ENCODE measurements at places on chromosomes 5 and 9.

GRCh38 chr9:130421154-130421801 lies 23.5 kb upstream of the ASS1 start:
- no peak for DNase-seq

GRCh38 chr5:154209591-154210081 lies 19.1 kb downstream of the GALNT10 start:
- no peak for DNase-seq

DNA sequence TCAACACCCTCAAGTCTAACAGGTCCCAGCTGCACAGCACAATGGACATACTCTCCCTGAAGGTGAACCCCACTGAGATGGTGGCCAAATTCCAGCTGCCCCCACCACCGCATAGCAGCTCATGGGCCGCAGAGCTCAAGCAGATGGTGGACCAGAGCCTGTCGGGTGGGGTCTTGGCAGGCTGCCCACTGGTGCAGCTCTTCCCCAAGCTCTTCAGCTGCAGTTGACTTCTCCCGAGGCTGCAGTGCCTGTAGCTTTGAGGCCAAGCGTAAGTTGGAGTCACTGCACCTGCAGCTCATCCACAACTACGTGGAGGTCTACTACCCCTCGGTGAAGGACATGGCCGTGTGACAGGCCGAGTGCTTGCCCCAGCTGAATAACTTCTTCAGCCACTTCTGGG lies 56.6 kb upstream of the SPTLC1 start:
- DNase-seq, result no peak

GRCh38 chr5:116370886-116371285 lies 203.7 kb downstream of the SEMA6A start:
- DNase-seq, result no peak

GRCh38 chr9:76691517-76692313 lies 72.5 kb upstream of the PCA3 start:
- DNase-seq, result no peak

GRCh38 chr9:87075537-87075936 lies 128.2 kb upstream of the GAS1 start:
- DNase-seq, result no peak

- DNase-seq, result no peak
These were observed 150.2 kb upstream of the SLC12A2 start for GRCh38 chr5:127933348-127933747.

DNA sequence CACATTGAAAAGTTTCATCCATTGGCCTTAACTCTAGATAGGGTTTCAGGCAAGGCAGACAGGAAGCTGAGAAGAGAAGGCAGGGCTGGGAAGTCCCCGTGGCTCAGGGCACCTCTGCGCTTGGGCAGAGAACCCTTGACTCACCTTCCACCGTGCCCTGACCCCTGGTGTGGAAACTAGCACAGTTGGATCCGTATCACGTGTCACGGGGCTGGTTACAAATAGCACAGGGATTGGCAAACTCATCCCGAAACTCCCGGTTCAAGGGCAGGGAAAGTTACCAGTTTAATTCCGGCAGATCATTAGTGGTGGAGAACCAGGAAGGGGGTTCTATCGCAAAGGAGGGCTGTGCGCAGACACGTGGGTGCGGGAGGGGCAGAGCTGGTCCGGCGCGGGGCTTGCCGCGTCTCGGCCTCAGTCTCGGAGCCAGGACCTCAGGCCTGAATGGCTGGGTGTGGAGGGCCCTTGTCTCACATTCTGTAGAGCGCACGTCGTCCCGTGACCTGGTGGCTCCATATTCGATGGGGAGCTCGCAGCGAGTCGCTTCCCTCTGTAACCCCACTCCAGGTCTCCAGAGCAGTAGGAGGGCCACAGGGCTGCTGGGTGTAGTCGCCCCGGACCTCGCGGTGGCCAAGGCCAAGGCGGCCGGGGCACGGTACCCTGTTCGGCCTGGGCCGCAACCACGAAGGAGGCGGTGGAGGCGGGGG lies 771 bp upstream of the TMEM171 start:
- DNase-seq, result no peak

DNA sequence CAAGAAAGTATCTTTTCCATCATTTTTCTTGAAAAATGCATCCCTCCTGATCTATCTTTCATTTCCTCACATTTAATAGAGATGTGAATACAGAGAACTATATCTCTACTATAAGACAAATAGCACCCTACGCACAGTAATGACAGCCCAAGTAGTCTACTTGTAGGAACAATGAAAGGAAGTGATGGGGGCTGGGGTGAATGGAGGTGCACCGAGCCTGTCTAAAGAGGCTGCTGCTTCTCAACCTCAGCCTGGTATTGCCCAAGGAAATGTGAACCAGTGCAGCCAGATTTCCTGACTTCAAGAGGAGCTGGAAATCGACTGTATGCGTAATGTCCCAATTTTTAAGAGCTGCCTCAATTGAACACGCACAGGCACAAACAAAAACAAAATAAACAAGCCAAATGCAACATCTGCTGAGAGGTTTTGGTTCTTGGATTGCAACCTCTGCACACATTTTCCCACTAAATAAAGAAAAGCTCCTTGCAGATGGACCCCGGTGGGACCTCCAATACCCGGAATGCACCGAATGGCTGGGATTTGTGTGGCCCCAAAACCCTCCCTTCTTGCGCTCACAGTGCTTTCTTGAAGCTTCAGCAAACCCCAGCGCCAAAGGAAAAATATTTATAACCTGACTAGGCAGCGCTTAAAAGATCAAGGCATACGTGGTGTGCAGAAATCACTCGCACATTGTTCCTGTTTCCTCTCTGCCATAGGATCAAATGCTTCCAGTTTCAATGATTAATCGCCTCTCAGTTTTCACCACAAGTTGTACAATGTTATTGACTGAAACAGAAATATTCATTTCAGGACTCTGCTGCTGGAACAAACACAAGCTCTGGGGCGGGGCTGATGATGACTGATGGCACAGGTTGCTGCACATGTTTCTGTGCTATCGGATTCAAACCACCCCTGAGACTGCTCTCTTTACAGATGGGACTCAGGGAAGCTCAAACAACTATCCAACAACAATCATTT lies 68.3 kb downstream of the KCNIP1 start:
- DNase-seq, result peak; percentile 89

DNA sequence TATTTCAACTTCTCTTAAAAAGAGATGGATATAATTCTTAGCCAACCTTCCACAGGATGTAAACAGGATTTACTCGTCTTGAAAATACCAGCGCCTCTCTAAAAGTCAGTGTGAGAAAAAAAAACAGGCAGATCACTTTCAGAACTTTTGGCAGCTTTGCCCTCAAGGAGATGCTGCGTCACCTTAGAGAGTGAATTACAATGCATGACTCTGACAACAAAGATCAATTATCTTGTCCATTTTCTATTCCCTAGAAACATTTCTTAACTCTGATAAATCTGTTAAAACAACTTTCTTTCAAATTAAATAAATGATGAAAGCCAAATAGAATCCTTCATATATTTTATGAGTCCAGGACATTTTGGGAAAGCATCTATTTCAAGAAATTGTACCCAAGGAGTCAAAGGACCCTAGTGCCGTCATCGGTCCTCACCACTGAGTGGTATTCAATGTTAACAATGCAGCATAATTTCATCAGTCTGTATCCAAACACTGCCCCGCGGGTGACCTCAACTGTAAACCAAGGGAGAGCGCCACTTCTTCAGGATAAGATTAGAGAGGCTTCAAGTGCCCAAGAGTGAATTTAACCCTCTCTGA lies 536.0 kb downstream of the PDE4D start:
- DNase-seq, result no peak

GRCh38 chr5:15612915-15613635 lies 113.1 kb downstream of the FBXL7 start:
- no peak for DNase-seq

- no peak for DNase-seq
These were observed 77.6 kb downstream of the KIF4B start for GRCh38 chr5:155091063-155091648.

DNA sequence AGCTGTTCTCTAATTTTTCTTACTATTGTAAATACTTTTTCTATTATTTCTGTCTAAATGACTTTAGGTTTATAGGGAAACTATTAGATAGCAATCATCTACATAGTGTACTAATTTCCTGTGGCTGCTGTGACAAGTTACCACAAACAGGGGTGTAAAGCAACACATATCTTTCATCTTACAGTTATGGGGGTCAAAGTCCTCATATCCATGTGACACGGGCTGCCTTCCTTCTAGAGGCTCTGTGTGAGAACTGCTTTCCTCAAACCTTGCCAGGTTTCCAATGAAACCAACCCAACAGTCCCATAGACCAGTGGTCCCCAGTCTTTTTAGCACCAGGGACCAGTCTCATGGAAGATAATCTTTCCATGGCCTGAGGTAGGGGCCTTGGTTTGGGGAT lies 189.1 kb downstream of the ROR2 start:
- no peak for DNase-seq

GRCh38 chr5:119631660-119632059 lies 2.3 kb downstream of the FAM170A start:
- DNase-seq, result no peak

GRCh38 chr5:124675931-124676846 lies 70.2 kb downstream of the ZNF608 start:
- DNase-seq, result no peak

DNA sequence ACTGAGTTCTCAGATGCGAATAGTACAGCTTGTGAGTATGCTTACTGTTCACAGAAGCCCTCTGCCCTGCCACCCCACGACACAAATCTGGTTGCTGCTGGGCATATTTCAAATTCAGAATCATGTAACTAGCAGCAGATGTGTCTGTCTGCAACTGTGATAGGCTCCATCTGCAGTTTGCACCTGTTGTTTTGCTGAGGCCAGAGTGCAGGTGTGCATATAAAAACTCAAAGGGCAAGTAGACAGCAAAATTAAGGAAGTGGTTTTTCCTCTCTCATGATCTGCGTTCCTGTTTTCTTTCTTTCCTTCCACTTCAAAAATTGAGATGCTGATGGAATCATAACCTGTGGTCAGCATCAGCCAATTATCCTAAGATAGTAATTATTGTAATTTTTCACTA lies 1000.5 kb downstream of the PTPRD start:
- no peak for DNase-seq

DNA sequence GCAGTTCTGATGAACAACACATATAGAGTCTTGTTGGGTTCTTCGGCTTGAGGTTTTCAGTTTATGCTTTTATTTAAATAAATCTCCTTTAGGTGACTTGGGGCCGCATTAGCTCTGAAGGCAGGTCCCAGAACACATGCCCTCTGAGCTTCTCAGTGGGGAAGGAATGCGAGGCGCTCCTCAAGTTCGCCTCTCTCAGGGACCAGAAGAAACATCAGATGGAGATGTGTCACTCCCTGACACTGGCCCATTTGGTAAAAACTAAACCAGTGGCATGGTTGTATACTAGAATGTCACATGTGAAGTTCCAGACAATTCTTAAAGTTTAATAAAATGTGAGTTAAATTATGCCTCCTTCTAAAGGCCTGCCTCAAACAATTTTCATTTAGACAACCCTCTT lies 1.9 kb downstream of the MACROH2A1 start:
- no peak for DNase-seq

- DNase-seq, result no peak
These were observed 98.5 kb downstream of the APBA1 start for GRCh38 chr9:69573651-69574050.

GRCh38 chr9:95755421-95755730 lies 120.1 kb upstream of the ERCC6L2 start:
- no peak for DNase-seq

GRCh38 chr5:174273325-174273724 lies 227.8 kb downstream of the NSG2 start:
- DNase-seq, result no peak

All from activated CD4-positive, alpha-beta T cell treated with anti-CD3 and anti-CD28 coated beads, Interleukin-2, amount 50 U/mL, for 16 hours (primary cell).